ENCODE measurements at places on chromosomes 12 and 14.

DNA sequence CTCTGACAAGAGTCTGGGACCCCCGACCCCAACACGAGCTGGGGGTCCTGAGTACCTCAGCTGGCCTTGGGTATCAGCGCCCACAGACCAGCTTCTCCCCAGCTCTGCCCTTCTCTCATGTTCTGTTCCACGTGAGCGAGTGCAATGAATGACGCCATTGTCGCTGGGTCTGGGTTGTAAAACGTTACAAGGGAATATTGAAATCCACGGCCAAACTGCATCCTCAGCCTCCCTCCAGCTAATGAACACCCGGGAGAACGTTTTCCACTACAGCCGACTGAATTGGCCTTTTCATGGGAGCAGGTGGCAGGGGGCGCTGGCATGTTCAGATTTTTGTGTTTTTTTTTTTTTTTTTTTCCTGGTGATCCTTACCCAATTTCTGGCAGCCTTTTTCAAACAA lies 34.7 kb downstream of the TBX5 start:
- DNase-seq: no peak

DNA sequence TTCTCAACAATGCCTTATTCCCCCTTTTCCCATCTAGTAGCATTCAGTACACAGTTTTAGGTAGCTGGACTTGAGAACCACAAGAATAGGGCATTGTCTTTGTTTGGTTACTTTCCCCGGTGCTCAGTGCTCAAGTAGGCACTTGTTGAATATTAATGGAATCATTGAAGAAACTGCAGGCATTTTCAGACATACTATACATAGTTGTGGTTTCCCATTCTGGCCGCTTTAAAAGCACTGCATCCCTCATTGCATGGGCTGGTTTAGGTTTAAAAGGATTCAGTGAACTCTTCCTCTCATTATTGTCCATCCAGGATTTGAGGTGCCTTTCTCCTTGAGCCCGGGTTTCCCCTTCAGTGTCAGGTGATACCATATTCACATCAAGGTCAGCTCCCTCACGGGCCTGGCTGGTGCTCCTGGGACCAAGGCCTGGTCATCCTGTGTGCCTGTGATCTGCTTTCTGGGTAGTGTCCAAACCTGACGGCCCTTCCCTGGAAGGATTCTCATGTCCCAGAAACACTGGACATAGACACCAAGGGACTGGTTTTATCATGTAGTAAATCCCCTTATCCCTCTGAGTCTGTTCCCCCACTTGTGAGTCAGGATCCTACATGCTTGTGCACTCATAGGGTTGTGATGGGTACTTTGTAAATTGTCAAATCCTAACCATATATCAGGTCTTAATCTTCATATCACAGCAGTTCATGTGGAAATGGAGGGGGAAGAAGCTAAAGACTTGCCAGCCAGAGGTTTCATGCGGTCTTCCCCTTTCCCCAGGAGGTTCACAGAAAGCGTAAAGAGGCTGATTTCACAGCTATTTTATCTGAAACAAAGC lies 7.4 kb downstream of the TCP11L2 start:
- no peak for DNase-seq

- DNase-seq: no peak
Measured at GRCh38 chr14:69357544-69358200, 40.4 kb downstream of the ERH start.

GRCh38 chr14:65225299-65226159 lies 123.2 kb upstream of the MAX start:
- DNase-seq: no peak
